ENCODE measurements at places on chromosomes 2 and 18.

GRCh38 chr2:129139380-129139779, 820.7 kb upstream of the HS6ST1 start:
- DNase-seq = no peak

GRCh38 chr2:4098137-4098536, 394.8 kb downstream of the DCDC2C start:
- DNase-seq = no peak

- DNase-seq = peak; percentile 49
These were observed 34.4 kb upstream of the TRAPPC8 start for GRCh38 chr18:31977270-31977872.

DNA sequence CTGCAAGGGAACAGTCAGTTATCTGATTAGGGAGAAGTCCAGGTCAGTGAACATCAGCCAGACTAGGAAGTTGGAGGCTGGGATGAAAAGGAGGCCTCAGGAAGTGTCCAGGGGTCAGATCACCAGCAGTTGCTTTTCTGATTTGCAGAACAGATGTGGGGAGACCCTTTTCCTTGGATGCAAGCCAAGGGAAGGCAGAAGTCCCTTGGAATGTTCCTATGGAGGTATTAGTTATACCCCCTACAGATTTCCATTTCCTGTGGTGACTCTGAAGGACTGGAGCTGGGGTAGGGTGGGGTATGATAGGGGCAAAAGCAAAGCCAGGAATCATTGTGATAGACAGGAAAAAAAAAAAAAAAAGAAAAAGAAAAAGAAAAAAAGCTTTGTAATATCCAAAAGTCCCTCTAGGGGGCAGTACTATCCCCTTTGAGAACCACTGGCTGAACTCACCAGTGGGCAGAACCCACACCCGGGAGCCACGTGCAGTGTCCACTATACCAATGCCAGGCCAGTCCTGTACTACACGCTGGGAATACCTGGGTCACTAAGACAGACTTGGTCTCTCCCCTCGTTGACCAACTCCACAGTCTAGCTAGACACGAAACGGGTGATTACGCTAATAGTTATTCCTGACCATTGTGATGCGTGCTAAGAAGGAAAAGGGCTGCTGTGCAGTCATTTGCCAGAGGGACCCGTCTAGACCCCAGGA, 7.4 kb downstream of the DYSF start:
- peak; percentile 36 for DNase-seq

GRCh38 chr2:3460831-3461800, 58.2 kb downstream of the ADI1 start:
- no peak for DNase-seq

GRCh38 chr18:40904295-40904694, 1050.7 kb upstream of the PIK3C3 start:
- DNase-seq = no peak

DNA sequence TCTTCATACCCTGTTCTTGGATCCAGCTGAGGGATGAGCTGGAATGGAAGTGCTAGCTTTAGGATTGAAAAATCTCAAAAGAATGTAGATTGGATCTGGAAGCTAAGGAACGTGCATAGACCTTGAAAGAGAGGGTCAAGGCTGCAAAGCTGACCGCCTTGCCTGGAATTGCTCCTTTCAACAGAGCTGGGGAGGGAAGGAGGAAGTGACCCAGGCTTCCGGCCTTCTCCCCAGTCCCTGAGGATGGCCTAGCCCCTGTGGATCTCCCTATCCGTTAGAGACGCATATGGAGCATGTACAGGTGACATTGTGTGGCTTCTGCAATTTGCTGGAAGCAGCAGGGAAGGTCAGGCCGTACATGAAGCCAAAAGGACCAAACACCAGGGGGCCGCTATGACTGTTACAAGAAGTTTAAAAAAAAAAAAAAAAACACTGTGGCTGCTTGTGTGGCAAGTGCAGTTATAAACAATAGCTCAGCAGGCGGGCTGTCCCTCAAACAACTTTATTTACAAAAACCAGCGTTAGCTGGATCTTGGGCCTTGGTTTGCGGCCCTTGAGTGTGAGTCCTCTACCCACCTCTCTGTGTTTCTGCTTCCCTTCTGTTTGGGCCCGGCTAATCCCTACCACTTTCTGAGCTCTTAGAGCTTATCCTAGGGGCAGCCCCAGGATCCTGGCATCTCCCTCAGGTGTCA, 227.6 kb downstream of the SEPTIN10 start:
- no peak for DNase-seq

DNA sequence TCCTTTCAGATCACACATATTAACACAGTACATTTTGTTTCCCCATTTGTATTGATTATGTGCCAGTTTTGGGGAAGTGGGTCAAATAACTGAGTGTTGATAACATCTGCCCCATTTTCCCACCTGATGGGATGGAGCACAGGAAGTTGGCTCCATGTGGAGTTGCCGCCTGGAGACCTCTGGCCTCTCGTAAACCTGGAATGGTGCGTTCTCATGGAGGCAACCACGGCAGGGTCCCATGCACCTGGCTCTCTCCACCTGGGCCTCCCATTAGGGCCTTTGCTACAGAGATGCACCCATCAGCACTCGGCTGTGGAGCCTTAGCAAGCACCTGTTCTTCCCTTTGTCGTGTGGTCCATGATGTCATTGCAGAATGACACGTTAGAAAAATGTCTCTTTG, 130.6 kb downstream of the MBP start:
- DNase-seq = no peak

DNA sequence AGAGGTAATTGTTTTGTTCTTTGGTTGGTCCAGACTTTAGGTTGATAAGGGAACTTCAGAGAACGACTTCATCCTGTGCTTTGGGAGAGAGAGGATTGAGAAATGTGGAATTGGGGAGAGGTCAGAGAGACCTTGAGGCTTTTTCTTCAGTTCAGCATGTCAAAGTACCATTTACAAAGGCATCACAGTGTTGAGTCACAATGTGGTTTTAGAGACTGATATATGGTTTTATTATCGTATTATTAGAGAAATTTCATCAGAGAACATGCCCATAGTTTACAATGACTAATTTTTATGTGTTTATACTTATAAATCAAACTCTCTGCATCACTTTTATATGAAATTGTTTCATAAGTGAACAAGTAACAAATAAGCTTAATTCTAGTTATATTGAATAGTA, 626.6 kb downstream of the DSC3 start:
- no peak for DNase-seq

- DNase-seq = peak; percentile 63
These were observed 25.0 kb downstream of the DCDC2C start for GRCh38 chr2:3728104-3729054.

DNA sequence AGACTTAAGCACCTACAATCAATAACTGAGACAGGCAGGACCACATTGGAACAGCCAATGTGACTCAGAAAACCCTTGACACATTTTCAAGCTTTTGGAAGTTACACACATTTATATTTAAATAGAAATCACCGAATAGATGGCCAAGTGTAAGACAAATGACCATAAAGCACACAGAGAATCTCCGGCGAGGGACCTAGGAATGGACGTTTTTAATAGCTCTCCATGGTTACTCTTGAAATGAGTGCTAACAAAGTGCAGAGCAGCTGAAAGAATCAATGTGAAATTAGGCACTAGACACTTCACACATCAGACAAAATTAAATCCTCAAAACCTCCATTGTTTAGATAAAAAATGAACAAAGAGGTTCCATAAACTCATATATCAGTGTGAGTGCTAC, 376.9 kb downstream of the DLGAP1 start:
- DNase-seq = no peak

DNA sequence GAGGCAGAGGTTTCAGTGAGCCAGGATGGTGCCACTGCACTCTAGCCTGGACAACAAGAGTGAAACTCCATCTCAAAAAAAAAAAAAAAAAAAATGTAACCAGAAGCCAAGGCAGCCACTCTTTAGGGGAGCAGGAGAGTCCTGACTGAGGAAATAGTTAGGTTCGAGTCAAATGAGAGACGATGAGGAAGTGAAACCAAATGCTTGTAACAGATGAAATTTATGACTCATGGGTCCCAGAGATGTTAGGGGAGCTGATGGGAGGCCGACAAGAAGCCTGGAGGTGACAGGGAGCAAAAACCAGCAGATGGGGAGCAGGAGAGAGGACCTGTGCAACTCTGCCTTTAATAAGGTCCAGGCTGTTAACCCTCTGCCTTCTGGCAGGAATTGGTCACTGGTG, 756.1 kb upstream of the DDX18 start:
- DNase-seq = no peak

- DNase-seq = peak; percentile 98
These were observed 67.6 kb upstream of the ZFP36L2 start for GRCh38 chr2:43293744-43294695.

GRCh38 chr2:172249334-172249733, 146.6 kb upstream of the DLX2 start:
- DNase-seq = no peak

DNA sequence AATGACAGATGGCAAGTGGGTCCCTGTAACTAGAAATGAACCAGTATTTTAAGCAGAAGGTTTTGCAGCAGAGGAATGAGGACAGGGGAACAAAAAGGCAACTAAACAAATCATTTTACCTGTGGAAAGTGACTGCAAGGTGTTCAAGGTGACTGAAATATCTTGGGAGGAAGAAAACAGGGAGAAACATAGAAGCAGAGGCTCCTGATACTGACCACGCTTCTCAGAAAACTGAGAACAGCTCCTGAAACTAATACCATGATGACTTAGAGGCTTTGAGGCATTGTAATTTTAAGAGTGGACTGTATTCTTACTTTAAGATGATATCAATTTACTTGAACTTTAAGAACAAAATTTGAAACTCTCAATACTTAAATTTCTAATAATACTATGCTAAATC, at the start of gene DYTN:
Gene DYTN, minus strand, starts transcription at position 101 of the 400 bp plus-strand sequence. CDS start 117 bp downstream, outside the sequence.
- DNase-seq = no peak

DNA sequence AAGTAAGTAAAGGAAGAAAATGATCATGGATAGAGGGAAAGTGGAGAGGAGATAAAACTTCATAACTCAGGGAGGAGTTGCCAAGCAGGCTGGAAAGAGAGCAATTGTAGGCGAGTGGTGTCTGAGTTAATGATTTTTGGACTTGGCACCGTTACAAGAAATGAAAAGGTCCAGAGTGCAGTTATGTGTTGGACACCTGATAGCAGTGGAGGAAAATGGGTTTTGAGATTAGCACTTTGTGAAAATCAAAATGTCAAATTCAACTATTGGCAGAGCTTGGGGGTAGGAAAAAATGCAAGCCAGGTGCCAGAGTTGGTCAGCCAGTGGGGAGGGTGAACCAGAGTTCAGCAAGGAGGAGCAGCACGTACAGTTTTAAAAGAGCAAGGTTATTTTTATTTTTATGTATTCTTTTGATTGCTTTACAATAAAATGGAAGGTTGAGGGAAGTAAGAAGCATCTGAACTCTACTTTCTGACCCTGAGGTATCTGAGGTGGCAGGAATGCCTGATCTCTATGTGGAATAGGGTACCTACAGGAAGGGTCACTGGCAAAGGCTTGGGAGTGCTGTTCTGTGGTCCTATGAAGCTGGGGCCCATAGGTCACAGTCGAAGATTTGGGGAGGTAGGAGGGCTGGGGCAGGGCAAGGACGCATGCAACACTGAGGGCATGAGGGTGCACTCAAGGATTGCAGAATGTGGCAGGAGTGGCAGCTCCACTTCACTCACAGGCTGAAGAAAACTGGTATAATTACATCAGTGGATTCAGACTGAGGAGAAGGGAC, 127.5 kb downstream of the CD8B2 start:
- no peak for DNase-seq

DNA sequence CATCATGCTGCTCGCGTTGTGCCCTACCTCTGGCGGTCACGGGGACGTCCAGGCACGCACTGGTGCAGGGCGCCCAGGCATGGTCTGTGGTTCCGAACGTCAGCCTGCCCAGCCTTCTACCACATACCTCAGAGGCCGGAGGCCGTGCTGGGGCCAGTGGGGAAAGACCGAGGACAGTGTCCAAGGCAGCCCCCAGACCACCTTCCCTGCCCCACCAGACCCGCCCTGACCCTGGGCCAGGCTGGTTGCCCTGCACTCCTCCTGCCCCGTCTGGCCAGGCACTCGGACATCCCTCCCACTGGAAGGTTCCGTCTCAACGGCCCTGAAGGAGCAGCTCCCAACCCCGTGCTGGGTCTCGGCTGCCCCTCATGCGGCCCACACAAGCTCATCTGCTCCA, 32.8 kb downstream of the SLC66A2 start:
- no peak for DNase-seq

- no peak for DNase-seq
These were observed 106.2 kb downstream of the CCDC141 start for GRCh38 chr2:178943745-178944144.

GRCh38 chr18:54774423-54774822, 53.9 kb upstream of the RAB27B start:
- peak; percentile 27 for DNase-seq

DNA sequence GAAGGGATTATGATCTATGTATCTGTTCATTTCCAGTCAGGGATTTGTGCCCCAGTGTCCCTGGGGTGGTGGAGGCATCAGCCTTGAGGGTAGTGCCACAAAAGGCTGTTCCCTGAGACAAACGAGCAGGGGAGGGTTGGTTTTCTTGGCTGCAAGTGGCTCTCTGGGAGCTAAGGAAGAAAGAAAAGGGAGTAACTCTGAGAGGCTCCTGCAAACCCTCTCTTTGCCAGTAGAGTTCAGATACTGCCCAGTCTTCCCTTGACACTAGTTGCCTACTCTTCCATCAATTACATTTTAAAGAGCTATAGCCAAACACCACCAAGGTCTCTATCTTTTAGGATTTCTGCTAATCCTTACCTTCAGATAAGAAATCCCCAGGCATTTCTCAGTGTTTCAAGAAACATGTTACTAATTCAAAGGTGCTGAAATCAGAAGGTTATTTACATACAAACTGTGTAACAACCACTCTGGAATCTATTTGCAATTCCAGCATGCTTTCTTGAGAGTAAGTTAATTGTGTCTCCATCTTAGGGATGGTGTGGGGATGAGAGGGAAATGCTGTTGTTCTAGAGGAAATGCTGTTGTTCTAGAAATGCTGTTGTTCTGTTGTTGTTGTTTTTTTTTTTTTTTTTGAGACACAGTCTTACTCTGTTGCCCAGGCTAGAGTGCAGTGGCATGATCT, 18.7 kb upstream of the KCTD1 start:
- DNase-seq = no peak

GRCh38 chr2:73827660-73828388, 937 bp upstream of the STAMBP start:
- no peak for DNase-seq

DNA sequence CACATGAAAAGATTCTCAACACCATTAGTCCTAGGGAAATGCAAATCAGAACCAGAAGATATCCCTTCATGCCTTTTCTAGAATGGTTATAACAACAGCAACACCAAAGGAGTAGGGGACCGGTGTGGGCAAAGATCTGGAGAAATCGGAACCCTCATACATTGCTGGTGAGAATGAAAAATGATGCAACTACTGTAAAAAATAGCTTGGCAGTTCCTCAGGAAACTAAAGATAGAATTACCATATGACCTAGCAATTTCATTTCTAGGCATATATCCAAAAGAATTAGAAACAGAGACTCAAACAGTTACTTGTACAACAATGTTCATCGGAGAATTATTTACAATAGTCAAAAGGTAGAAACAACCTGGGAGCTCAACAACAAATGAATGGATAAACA, 29.2 kb upstream of the CDH7 start:
- DNase-seq = peak; percentile 3

All from fibroblast of skin of back (primary cell).